SK-N-SH (cell line): ENCODE measurements at places on chromosomes 13 and 19. TPM values are rescaled to one million over a fixed set of nuclear protein-coding genes. Genes with fewer than 3 reads are reported as not detected.
A peak's percentile ranks its signal among the peaks of the same experiment; 100 is the strongest.

DNA sequence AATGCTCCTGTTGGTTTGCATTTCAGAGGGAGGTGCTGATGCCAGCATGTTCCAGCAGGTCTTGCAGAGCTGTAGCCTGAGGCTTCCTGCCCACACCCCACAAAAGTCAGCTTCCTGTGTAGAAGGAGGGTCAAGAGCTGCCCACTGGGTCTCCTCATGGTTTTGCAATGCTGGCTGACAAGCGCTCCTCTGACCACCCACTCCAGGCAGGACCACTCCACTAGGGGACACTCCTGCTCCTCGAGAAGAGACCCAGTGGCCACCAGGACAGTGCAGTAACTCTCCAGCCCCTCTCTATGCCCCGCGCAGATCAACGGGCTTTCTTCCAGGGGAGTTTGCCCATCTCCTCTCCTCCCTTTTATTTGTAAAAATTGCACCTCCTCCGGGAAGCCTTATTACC, 72.9 kb upstream of the UQCRFS1 start:
- peak; percentile 42 for DNase-seq

GRCh38 chr13:37715606-37716015, 117.0 kb upstream of the POSTN start:
- DNase-seq: no peak

GRCh38 chr19:47133021-47133471, 2.4 kb downstream of the SAE1 start:
- no peak for DNase-seq

- DNase-seq: peak; percentile 90
These were observed 69.0 kb downstream of the KDM4B start for GRCh38 chr19:5037936-5038335.

GRCh38 chr13:107743983-107744382, 471.4 kb downstream of the LIG4 start:
- DNase-seq: no peak

The KLHL1 gene
- polyA plus RNA-seq: not detected in 2 replicates

The OLFM4 gene
- not detected in 2 replicates for polyA plus RNA-seq

GRCh38 chr19:43624933-43625332, 5.5 kb upstream of the ZNF428 start:
- DNase-seq: no peak

- DNase-seq: no peak
These were observed 4.1 kb upstream of the CNOT3 start for GRCh38 chr19:54133312-54133956.

The IFI30 gene
- polyA plus RNA-seq: 10.7 and 11.6 TPM in 2 replicates

GRCh38 chr19:17394891-17395415, 957 bp upstream of the CCDC194 start:
- peak; percentile 81 for DNase-seq

DNA sequence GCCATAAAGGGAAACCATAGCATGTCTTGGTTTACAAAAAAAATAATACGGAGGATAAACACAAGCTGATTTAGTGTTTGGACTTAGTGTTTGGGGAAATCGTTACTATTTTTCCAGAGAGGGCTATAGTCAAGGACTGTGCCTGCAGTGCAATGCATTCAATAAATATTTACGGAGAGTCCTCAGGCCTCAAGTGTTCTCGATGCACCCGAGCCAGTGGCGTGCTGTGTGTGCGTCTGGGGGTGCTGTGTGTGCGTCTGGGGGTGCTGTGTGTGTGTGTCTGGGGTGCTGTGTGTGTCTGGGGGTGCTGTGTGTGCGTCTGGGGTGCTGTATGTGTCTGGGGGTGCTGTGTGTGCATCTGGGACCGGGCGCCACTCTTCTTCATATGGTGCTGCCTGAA, 71.7 kb upstream of the GTF3A start:
- no peak for DNase-seq

The CA11 gene
- 13.1 and 13.5 TPM in 2 replicates for polyA plus RNA-seq

The CYP2B6 gene
- polyA plus RNA-seq: not detected in 2 replicates

GRCh38 chr13:99614465-99614885, 113.2 kb downstream of the TM9SF2 start:
- peak; percentile 32 for DNase-seq

DNA sequence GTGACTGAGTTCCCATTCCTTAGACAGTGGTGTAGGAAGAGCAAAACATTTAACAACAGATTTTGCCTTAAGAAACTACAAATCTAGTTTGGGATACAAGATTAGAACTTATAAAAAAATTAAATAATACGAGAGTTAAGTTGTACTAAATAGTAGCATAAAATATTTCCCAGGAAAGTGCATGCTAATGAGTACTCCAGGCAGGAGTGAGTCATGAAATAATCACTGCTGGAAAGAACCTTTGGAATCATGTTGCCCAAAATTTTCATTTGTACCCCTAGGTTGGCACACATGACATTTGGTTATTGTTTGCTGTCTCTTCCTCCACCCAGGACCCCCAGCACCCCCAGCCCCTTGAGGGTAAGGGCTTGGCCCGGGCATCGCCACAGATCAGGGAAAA, 26.3 kb upstream of the KL start:
- DNase-seq: no peak

The SLITRK5 gene
- polyA plus RNA-seq: not detected in 2 replicates

The ABHD8 gene
- 10.6 and 11.1 TPM in 2 replicates for polyA plus RNA-seq

DNA sequence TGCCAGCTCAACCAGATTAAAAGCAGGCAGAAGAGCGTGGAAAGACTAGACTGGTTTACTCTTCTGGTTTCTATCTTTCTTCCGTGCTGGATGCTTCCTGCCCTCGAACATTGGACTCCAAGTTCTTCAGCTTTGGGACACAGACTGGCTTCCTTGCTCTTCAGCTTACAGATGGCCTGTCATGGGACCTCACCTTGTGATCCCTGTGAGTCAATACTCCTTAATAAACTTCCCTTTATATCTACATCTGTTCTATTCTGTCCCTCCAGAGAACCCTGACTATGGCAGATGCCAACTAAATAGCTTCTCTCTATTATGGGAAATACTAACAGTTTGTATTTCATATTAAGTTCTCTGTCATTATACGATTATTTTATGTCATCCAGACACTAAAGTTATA, 609.1 kb downstream of the LMO7 start:
- no peak for DNase-seq

- no peak for DNase-seq
These were observed at the start of gene POU2F2 for GRCh38 chr19:42132030-42132628. TSS of gene POU2F2 (minus strand) at chr19:42132446. CDS start at chr19:42132411, 35 bp downstream.

The UPF1 gene
- polyA plus RNA-seq: 20.3 and 33.3 TPM in 2 replicates

The MISP gene
- 0.03 and 0.08 TPM in 2 replicates for polyA plus RNA-seq

The PRX gene
- 2.2 TPM in 2 replicates for polyA plus RNA-seq

DNA sequence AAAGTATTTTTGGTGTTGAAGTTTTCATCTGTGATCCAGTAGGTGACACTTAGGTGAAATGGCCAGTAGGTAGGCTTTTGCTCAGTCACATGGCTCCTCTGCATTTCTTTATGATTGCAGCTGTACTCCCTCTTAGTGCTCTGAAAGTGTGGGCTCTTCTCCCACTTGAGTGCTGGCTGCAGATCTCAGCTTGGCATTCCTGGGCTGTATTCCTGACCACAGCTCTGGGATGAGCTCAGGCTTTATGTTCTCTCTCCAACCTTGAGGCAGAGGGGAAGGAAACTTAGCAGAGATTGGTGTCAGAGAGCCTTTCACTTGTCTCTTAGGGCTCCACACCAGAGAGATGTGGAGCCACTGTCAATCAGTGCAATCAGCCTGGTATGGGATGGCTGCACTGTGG, 254.3 kb downstream of the NDFIP2 start:
- DNase-seq: no peak

The TMEM59L gene
- 5.8 and 9.6 TPM in 2 replicates for polyA plus RNA-seq

The C19orf33 gene
- not detected in 2 replicates for polyA plus RNA-seq

The ZNF329 gene
- 3.6 and 5.0 TPM in 2 replicates for polyA plus RNA-seq

The TUBA3C gene
- 0.05 and 0.10 TPM in 2 replicates for polyA plus RNA-seq

DNA sequence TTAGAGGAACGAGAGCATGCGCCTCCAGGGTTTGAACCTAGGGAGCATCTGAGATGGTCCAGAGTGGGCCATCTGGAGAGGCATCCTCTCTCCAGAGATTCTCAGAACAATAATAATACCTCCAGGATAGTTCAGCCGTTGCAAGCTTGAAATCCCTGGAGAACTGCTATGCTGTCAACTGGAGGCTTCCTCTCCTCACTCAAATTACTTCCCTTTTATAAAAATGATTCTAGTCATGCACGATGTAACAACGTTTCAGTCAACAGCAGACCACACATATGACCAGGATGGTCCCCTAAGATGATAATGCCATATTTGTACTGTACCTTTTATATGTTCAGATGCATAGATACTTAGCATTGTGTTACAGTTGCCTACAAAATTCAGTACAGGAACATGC, 108.7 kb downstream of the SHISA2 start:
- DNase-seq: no peak

GRCh38 chr13:59178344-59178743, 985.4 kb downstream of the DIAPH3 start:
- no peak for DNase-seq

DNA sequence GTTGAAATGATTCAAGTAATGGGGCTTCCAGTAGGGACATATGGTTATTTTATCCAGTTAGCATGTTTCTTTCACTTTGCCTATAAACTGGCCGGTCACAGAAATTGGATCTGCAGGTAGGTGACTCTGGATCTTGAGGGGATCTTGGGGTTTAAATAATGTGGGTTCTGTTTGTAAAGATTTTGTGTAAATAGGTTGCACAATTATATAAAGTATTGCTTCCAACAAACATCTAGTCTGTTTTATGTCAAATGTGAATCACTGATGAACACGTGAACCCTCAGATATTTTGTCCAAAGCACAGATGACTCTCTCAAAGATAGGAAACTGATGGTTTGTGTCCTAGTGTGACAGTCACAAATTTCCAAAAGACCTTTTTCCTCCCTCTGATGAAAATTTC, 98.4 kb downstream of the ZIC5 start:
- DNase-seq: no peak

The C19orf53 gene
- 470 and 554 TPM in 2 replicates for polyA plus RNA-seq

The ZNF324 gene
- 5.6 and 6.0 TPM in 2 replicates for polyA plus RNA-seq

DNA sequence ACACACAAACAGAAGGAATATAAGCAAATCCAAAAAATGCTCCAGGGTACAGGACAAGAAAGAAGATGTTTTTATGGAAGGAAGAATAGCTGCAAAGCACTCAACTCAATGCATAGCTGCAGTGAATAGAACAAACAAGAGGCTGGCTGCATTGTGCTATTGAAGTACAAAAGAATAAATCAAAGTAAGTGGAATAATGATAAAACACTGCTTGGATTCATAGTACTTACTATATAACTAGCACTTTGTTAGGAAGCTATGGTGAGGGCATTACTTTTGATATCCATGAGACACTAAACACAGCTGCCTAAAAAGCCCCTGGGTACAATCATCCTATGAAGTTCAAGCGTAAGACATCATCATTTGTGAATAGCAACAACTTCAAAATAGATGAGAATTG, 350.1 kb downstream of the PCDH9 start:
- DNase-seq: no peak

DNA sequence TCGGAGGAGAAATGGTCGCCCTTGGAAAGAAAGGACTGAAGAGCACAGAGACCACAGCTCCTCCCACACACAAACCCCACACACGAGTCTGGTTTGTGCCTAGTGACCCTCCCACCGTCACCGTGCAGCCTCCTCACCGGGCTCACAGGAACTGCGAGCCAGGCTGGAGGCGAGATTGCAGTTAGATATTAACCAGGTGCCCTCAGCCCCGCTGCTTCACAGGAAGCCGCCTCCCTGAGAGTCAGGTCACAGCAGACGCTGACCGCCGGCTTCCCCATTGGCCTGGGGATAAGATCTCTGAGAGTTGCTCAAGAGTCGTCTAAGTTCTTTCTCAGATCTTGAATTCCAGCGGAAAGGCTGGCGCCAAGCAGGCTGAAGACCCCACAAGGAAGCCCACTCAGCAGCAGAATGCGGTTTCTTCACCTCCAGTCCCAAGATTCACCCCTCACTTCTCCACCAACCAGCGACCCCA, 870 bp downstream of the ZNF44 start:
- peak; percentile 69 for DNase-seq

GRCh38 chr13:75151081-75151643, 330.8 kb downstream of the TBC1D4 start:
- DNase-seq: no peak

The HTR2A gene
- 0.33 and 0.37 TPM in 2 replicates for polyA plus RNA-seq

The DIRAS1 gene
- 9.0 and 9.7 TPM in 2 replicates for polyA plus RNA-seq

DNA sequence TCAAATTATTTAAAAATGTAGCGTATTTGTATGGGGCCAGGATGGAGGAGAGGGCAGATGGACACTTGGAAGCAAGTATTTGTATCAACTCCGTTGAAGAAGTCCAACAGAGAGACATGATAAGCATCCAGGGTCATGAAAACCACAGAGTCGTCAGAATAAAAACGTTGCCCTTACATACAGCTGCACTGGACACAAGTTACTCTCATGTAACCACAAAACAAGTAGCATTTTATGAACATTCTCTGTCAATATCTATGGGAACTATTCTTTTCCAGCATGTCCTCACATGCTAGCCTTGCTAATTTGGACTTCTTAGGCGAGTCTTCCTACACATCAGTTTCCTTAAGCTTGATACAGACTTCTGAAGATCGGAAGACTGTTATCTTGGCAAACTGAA, 35.0 kb downstream of the EFNB2 start:
- no peak for DNase-seq

GRCh38 chr13:79637133-79637763, 156.3 kb downstream of the NDFIP2 start:
- no peak for DNase-seq

The POMP gene
- polyA plus RNA-seq: 37.1 and 39.8 TPM in 2 replicates

The CEACAM7 gene
- polyA plus RNA-seq: not detected in 2 replicates

- DNase-seq: no peak
These were observed 6.9 kb downstream of the NOSIP start for GRCh38 chr19:49573425-49573824.

The ZNF28 gene
- polyA plus RNA-seq: 4.8 and 6.5 TPM in 2 replicates

The MBD3L3 gene
- 0.07 TPM in 1 of 2 replicates, not detected in the other for polyA plus RNA-seq

GRCh38 chr19:12899891-12900518, 9.0 kb downstream of the GCDH start:
- DNase-seq: no peak

- DNase-seq: no peak
These were observed 14.4 kb downstream of the NCAN start for GRCh38 chr19:19226204-19226603.

The ILF3 gene
- polyA plus RNA-seq: 203 and 229 TPM in 2 replicates

- DNase-seq: no peak
These were observed 34.2 kb downstream of the RXFP2 start for GRCh38 chr13:31773538-31773937.

The SYCN gene
- not detected in 2 replicates for polyA plus RNA-seq

DNA sequence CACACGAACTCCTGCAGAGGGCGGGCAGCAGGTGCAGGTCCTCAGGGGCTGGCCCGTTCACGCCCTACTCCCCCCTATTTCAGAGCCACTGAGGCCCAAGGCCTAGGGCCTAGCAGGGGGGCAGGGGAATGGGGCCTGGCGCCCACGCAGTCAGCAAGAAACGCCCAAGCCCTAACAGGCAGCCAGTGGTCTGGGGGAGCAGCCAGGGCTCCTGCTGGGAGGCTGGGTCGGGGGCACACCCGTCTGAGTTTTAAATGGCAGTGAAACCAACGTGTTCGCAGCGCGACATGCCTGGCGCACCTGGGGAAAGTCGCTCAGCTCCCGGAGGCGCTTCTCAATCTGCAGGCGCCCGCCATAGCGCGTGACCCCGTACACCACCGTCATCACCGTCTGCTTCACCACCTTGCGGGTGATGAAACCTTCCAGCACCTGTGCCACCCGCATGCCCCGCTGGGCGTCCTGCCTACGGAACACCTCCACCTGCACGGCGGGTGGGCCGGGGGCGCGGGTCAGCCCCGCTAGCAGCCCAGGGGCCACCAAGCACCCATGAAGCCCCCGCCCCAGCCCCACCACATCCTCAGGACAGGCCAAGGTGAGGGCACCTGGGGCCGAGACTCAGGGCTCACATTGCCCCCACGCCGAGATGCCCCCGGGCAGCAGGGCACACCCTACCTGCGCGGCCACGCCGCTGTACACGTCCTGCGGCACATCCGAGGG, 13.9 kb downstream of the POLRMT start:
- DNase-seq: no peak

GRCh38 chr19:7988307-7988706, 17.1 kb downstream of the ELAVL1 start:
- no peak for DNase-seq

The NCAN gene
- polyA plus RNA-seq: 0.03 and 0.10 TPM in 2 replicates
